ENCODE measurements at places on chromosomes 3 and 15.

DNA sequence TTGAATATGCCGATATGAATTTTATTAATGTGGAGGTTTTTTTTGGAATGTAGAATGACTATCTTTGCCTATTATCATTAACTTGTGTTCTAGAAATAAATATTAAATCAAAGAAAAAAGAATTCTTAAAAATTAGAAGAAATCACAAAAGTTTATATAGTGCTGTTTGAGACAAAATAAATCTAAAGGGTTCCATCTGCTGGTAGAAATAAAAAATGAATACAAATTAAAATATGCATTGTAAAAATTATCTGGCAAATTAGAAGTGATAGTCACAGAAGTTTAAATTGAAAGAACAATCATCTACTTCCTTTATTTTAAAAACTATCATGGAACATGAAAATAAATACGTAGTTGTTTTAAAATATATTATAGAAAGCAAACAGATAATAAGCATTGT, 22.7 kb upstream of the ZBTB20 start:
- no peak for DNase-seq

DNA sequence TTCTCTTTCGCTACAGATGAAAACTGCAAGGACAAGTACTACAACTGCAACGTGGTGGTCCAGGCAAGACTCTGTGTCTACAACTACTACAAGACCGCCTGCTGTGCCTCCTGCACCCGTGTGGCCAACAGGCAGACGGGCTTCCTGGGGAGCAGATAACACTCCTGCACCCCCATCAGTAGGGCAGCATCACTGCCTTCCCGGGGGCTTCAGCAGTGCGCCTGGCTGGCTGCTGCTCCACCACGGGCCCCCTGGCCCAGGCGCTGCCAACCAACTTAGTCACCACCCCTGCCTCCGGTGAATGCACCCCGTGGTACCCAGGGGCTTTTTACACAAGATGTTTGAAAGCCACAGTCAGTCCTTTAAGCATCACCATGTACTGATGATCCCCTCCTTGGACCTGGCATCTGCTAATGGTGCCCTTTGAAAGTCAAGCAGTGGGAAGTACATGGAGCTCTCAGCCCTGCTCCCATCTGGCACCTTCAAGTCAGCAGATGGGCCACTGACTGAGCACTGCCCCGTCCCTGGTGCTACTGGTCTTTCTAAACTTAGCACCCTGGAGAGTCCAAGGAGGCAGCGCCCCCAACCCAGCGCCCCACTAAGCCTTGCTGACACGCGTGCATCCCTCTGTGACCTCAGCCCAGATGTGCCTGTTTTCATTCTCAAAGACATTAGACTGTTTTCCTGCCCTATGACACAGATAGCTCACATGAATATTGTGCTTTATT, 33.0 kb upstream of the NR2E3 start:
- DNase-seq: no peak

DNA sequence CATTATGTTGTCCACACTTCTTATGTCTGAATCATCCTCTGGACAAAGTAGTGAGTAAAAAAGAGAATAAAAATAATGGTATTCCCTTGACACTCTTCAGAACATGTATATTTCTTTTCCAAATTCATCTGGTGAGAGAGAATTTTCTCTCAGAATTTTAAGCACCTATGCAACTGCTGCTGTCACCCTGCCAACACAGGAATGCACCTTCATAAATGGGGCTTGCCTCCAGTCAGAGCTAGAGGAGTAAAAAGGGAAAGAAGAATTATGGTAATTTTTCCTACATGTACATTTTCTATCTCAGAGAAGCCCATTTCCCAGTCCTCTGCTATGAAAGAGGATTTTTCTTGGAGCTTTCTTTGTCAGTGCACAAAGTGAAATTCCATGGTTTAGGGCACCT, 92.2 kb upstream of the ALCAM start:
- DNase-seq: no peak

- DNase-seq: no peak
Measured at GRCh38 chr3:145079436-145079835, 1081.5 kb downstream of the PLOD2 start.

DNA sequence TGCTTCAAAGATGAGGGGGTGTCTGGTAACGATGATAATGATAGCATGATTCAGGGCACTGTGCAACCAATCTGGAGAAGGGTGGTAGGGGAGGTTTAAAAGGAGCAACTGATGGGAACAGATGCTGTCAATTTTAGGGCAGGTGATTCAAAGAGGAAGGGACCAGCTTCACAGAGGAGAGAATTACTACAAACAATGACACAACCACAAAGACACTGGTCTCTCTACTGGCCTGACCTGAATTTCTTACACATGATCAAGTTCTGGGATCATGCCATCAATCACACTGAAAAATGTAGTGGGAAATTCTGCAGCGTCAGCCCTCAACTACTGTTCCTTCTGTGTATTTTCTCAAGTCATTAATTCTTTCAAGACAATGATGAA, 2.6 kb upstream of the CDV3 start:
- DNase-seq: no peak

GRCh38 chr3:111829023-111829422, 30.0 kb upstream of the PHLDB2 start:
- no peak for DNase-seq

DNA sequence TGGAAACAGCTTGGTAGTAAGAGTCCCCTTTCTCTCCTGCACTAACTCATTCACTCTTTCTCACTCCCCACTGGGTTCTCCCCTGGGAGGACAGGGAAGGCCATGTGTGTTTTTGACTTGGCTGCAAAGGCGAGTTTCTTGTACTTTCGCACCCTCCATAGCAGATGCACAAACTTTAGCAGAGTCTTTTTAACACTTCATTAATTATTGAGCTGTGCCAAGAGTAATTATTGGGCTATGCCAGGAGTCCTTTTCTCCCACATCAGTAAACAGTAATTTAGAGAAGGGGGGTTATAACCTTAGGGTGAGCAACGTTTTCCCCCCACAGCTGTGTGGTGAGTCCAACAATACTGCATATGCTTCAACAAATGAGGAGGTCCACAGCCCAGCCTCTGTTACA, 224.4 kb upstream of the ATP11B start:
- no peak for DNase-seq

- DNase-seq: no peak
Measured at GRCh38 chr15:52113708-52114107, 1.1 kb upstream of the BCL2L10 start.

DNA sequence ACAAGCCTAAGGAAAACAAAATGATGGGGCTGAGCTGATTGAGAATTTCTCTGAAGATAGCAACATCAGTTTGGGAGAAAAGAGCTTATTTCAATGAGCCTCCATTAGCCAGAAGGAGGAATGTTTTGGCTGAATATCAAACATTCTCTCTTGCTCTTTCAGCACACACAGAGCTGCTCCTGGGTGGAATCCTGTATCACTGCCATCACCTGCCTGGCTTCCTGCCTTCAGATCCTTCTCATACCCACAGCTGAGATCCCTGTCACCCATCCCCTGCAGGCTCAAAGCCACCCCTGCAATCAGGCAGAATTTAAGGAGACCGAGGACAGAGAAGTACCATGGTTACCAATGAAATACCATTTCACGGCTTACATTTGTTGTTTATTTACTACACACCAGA, 27.2 kb upstream of the SYN2 start:
- no peak for DNase-seq

DNA sequence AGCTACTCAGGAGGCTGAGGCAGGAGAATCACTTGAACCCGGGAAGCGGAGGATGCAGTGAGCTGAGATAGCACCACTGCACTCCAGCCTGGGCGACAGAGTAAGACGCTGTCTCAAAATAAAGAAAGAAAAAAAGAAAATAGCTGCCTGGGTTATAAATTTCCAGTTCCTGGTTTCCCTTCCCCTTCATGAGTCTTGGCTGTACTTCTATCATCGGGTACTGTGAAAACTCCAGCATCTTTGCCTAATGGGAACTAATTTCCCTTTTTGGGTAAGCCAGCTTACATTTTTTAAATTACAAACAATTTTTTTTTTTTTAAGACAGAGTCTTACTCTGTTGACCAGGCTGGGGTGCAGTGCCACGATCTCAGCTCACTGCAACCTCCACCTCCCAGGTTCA, 15.0 kb downstream of the DENND4A start:
- DNase-seq: no peak

- DNase-seq: no peak
Measured at GRCh38 chr15:42363487-42363886, 4.2 kb downstream of the CAPN3 start.

GRCh38 chr15:70265466-70265978, 167.8 kb upstream of the TLE3 start:
- no peak for DNase-seq

- DNase-seq: no peak
Measured at GRCh38 chr3:46624975-46625490, 12.7 kb downstream of the FAM240A start.

DNA sequence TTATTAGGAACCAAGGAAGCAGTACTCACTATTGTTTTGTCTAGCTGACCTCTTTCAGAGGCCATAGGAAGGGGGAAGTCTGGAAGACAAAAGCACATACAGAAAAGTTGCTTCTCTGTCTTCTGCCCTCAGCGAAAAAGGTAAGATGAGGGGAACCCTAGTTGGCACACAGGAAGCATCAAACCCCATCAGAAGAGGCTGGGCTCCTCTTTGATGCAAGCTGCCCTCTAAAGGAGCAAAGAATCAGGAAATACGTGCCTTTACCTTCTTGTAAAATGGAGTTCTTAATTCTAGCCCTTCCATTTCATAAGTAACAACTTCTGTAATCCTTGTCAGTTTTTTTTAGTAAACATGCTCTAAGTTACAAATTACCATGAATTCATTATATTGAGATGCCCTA, 12.5 kb downstream of the SPINK8 start:
- DNase-seq: no peak

Data from H1 (cell line).